ENCODE measurements at places on chromosomes 3 and 15. TPM values are rescaled to one million over a fixed set of nuclear protein-coding genes. Genes with fewer than 3 reads are reported as not detected.

Gene EFCC1
- total RNA-seq, result 3.7 TPM

Gene PRSS50
- total RNA-seq, result not detected

Gene SPATA12
- not detected for total RNA-seq

Gene HIGD2B
- not detected for total RNA-seq

Gene CD276
- 78.1 TPM for total RNA-seq

Gene RTP4
- 0.98 TPM for total RNA-seq

Gene KIF9
- total RNA-seq, result 0.98 TPM

Gene TMEM45A
- total RNA-seq, result 46.4 TPM

Gene TAGLN3
- 3.9 TPM for total RNA-seq

Gene GCNT3
- 1.5 TPM for total RNA-seq

Gene SH2D7
- total RNA-seq, result not detected

Gene TM4SF1
- total RNA-seq, result 97.7 TPM

Gene SCN5A
- total RNA-seq, result 9.3 TPM

Gene CADPS
- total RNA-seq, result 12.8 TPM

Gene RTP3
- total RNA-seq, result not detected

Gene CCR5
- total RNA-seq, result 3.9 TPM

Gene HESX1
- not detected for total RNA-seq

Gene STXBP5L
- total RNA-seq, result 0.98 TPM

Gene PLA2G4D
- 26.5 TPM for total RNA-seq

Gene OCA2
- 0.25 TPM for total RNA-seq

Gene SI
- not detected for total RNA-seq

Gene GPR27
- total RNA-seq, result 1.2 TPM

Gene NR2E3
- 0.98 TPM for total RNA-seq

Gene XIRP1
- total RNA-seq, result not detected

Gene LTK
- 1.5 TPM for total RNA-seq

Measured in vagina (tissue), 2 donors.